A549 treated with Hydrocortisone at 1 μM for 4 hours (cell line): ENCODE measurements at places on chromosomes 5 and 9. TPM values are rescaled to one million over a fixed set of nuclear protein-coding genes. Genes with fewer than 3 reads are reported as not detected.

STXBP1 gene
- 14.2 to 18.4 TPM (median 17.9 TPM) in 5 replicates for total RNA-seq

UAP1L1 gene
- total RNA-seq: 10.8 to 13.9 TPM (median 11.0 TPM) in 5 replicates

DNM1 gene
- 79.3 to 92.9 TPM (median 87.9 TPM) in 5 replicates for total RNA-seq

SLCO6A1 gene
- total RNA-seq: not detected in 5 replicates

IL5 gene
- not detected in 5 replicates for total RNA-seq
